ENCODE measurements at places on chromosomes 11 and 22. TPM values are rescaled to one million over a fixed set of nuclear protein-coding genes. Genes with fewer than 3 reads are reported as not detected.

Gene AQP11
- total RNA-seq, result 1.0 TPM

Gene CELSR1
- 2.8 TPM for total RNA-seq

DNA sequence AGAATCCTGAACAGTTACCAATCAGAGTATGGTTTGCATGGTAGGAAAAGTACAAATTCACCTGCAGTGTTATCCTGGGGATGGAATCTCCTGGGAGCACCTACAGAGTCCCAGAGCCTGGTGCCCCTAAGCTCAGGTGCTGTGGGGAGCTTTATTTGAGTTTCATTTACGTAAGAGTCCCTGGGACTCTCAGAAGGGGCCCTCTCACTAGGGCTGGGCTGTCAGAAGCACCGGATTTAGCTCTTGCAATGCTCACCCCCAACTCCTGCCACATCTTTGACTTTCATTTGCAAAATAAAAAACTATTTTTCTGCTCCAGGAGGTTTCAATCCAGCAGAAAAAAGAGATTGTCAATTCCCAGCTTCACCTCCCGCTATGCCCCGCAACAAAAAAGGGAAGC, 569.8 kb upstream of the B3GAT1 start:
- no peak for DNase-seq

GRCh38 chr22:19138217-19139000, 6.0 kb downstream of the ESS2 start:
- no peak for DNase-seq

- DNase-seq, result no peak
Observed at GRCh38 chr11:79536155-79536917, 95.5 kb upstream of the TENM4 start.

Measured in omental fat pad (tissue), 4 donors.